ACHN (cell line): ENCODE measurements at places on chromosomes 7 and 10.

- DNase-seq = peak; percentile 14
Observed at GRCh38 chr10:94183666-94184264, 179.0 kb downstream of the NOC3L start.

- DNase-seq = no peak
Observed at GRCh38 chr7:41832941-41833340, 130.1 kb upstream of the INHBA start.

- DNase-seq = no peak
Observed at GRCh38 chr7:151437159-151437553, 2.8 kb downstream of the CRYGN start.

DNA sequence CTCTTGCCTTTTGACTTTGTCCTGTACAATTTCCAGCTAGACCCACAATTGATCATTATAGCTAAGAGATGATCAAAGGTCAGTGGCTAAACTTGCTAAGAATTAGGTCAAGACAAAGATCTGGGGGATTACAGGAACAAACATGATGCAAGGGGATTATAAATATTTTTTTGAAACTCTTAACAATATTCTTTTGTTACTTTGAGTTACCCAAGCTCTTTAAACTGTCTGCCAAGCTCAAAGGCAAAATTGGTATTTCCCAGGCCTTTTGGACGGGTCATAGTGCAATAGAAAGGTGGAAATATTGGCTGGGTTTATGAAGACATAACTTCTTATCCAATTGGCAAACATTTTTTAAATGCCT is 23.4 kb downstream of the TBXAS1 start:
- DNase-seq = no peak

- no peak for DNase-seq
Observed at GRCh38 chr7:142401951-142402350, 144.1 kb upstream of the PRSS58 start.

GRCh38 chr10:58456179-58456578 is 56.5 kb upstream of the BICC1 start:
- DNase-seq = no peak

DNA sequence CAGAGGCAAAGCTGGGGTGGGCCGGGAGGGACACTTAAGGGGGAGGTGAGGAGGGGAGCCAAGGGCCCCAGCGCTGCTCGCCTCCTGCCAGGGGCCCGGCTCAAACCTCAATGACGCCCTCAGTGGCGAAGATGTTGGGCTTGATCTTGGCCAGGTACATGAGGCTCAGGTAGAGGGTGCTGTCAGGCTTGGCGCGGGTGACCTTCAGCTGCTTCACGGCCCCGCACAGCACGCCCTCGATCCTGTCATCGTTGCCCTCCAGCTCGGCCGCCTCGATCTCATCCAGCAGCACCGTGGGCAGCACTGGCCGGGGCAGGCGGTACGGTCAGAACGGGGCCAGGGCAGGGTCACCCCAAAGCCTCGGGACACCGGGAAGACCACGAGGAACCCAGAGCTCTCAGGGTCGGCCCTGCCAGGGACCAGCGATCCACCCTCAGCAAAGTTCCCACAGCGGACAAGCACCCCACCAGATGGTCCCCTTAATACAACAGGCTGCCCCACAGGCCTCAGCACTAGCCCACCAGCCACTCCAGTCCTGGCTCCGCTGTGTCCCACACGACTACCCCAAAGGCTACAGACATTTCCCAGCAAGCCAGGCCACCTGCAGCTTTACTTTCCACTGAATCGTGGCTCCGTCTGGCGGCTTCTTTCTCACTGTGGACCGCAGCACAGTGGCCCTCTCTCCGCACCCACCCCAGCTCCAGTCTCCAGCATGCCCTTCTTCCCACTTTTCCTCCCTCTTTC is 4.0 kb downstream of the INTS1 start:
- DNase-seq = no peak

- DNase-seq = no peak
Observed at GRCh38 chr10:50260791-50261281, 9.5 kb upstream of the ASAH2 start.

DNA sequence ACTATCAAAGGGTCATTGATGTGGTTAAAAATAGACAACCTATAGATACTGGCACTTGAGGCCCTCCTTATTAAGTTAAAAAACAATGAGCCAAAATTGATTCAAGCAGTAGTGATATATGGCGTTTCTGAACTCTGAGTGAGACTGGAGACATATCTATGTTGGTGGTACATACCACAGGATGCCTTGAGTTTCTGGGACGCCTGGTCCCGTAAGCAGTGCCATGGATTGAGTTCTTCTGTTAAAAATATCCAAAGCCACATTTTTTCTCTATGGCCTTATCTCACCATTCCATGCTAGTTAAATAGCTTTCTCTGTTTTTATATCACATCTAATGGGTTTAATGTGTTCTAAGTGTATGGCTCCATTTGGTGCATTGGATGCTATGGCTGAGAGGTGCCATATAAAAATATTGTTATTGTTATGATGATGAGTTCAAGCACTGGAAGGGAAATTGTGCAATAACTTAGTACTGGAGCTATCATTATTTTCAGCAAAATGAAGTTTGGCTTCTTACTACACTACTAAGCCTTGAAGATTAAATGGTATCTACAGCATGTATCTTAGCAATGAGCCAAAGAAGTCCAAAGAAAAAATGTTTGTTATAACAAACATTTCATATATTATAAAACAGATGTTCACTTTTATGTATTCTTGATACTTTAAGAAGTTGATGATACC is 713.9 kb downstream of the SUGCT start:
- DNase-seq = no peak

DNA sequence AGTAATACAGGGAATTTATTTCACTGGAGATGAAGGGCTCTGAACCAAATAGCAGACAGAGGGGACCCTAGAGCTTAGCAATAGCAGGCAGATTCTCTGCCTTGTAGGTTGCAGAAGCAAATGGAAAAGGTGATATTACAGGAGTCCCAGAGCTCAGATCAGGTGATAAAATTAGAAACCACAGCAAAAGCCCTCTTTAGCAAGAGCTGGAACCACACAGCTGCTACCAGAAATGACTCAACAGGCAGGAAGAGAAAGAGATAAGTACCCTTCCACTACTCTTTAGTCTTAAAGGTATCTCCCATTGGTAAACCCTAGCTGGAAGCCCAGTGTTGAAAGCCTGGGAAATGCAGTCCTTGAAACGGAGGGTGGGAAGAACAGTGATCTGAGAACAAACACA is 535.6 kb upstream of the GHITM start:
- no peak for DNase-seq

GRCh38 chr10:107444443-107444842 is 279.9 kb upstream of the SORCS1 start:
- DNase-seq = no peak

GRCh38 chr10:19929506-19930140 is 113.4 kb downstream of the PLXDC2 start:
- DNase-seq = peak; percentile 34

DNA sequence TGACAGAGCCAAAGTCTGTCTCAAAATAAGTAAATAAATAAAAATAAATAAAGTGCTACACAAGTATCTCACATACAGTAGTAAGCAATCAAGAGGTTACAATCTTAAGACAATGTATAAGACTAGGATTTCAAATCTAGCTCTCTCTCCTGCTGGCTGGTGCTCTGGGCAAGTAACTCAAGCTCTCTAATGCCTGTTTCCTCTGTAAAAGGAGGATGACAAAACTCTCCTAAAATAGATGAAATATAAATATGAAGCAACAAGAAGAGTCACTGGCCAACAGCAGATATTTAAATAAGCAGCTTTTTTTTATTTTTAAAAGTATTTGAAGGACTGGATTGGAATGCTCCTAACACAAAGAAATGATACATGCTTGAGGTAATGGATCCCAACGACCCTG is 7.2 kb downstream of the SFMBT2 start:
- no peak for DNase-seq

GRCh38 chr10:95813054-95813685 is 57.2 kb downstream of the ENTPD1 start:
- no peak for DNase-seq

GRCh38 chr10:132846631-132847415 is 60.9 kb upstream of the NKX6-2 start:
- no peak for DNase-seq

GRCh38 chr10:96462606-96463151 is 51.0 kb downstream of the TLL2 start:
- DNase-seq = no peak

DNA sequence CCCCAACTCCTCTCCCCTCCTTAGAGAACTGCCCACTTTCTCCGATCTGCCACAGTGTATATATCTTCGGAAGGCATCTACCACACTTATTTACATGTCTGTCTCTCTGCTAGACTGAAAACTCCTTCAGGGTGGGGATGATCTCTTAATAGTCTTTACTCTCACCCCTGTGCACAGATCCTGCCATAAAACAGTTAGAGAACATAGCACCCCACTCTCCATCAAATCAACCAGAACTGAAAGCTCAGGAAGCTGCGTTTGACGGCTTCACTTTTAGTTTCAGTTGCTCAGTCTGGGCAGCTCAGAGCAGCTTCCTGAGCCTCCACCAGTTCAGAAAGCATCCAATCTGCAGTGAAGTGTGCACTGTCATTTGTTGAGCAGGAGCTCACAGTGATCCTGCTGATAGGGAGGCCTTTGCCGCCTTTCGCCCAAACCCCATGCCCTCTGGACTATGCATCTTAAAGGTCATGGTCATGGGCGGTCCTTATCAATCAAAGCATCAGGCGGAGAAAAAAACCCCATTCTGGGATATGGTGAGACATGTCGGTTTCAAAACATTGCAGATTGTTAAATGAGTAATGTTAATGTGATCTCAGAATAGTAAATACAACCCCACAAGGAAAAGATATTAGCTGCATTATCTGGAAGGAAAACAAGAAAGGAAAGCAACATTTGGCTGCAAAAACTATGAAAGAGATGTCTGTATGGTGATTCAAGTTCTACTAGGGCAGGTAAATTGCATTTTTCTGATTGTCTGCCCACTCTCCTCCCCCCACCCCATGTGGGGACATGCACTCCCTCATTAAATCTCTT is 167.1 kb upstream of the ADO start:
- no peak for DNase-seq

GRCh38 chr7:129271500-129272355 is 46.9 kb downstream of the AHCYL2 start:
- DNase-seq = peak; percentile 70

DNA sequence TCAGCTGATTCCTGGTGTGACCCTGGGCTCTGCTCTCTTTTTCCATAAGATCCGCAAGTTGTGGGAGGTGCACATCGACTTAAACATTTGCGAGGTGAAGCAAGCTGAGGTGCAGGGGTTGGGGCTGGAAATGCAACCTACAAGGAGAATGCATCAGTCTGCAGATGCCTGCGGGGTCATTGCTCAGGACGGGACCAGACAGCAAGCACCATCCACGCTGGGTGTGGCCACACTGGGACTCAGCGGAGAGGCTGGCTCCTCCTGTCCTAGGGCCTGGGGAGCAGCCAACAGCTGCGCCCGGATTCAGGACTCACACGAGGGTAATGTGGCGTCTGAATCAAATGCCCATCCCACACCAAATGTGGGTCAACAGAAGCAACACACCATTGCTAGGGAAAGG is 33.8 kb downstream of the STK32C start:
- DNase-seq = no peak

GRCh38 chr10:119412244-119413092 is 130.1 kb downstream of the RGS10 start:
- no peak for DNase-seq

DNA sequence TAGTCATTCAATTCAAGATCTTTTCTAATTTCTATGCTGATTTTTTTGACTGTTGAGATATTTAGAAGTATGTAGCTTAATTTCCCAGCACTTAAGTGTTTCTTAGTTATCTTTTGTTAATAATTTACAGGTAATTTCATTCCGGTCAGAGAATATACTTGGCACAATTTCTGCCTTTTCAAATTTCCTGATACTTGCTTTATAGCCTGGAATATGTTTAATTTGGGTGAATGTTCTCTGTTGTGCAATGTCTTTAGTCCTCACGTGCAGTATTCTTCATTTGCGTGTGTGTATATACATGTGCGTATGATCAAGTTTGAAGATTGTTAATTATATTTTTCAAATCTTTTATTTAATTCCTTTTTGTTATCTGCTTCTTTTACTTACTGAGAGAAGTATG is 989.3 kb downstream of the LRMDA start:
- no peak for DNase-seq
